Naive thymus-derived CD8-positive, alpha-beta T cell (primary cell): ENCODE measurements at places on chromosomes 3 and 15. TPM values are rescaled to one million over a fixed set of nuclear protein-coding genes. Genes with fewer than 3 reads are reported as not detected.

The ROPN1 gene
- not detected for total RNA-seq

DNA sequence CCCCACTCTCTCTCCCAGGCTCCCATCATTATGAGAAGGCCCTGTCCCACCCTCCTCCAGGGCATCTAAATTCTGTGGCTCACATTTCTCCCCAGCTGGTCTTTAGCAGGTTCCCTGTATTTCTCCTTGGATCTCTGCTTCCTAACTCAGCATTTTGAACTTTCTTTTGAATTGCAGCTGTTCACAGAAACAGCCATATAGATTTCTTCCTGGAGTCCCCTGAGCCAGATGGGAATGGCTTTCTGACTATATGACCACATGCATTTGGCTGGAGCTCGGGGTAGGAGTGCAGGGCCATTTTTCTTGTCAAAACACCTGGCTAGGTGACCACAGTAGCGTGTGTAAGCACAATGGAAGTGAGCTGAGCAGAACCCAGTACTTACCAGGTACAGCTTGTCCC, 22.0 kb downstream of the RBP2 start:
- DNase-seq: no peak
- no peaks in the 10 kb centered on the region for H3K4me1 ChIP-seq
- H3K4me3 ChIP-seq: no peak overlapping the region

- H3K4me1 ChIP-seq: peaks cover 15% of the 10 kb centered on the region
- no peak overlapping the region for H3K4me3 ChIP-seq
- peaks cover 60% of the 10 kb centered on the region for H3K36me3 ChIP-seq
- no peak overlapping the region for H3K27ac ChIP-seq
Observed at GRCh38 chr3:152352554-152352953, 83.8 kb downstream of the MBNL1 start.

GRCh38 chr3:54831112-54831511, 96.7 kb downstream of the LRTM1 start:
- no peak overlapping the region for H3K27ac ChIP-seq
- H3K4me1 ChIP-seq: no peaks in the 10 kb centered on the region
- H3K4me3 ChIP-seq: no peak overlapping the region

GRCh38 chr15:39411102-39411989, 169.5 kb upstream of the THBS1 start:
- H3K27ac ChIP-seq: no peak overlapping the region
- peaks cover 3% of the 10 kb centered on the region for H3K27me3 ChIP-seq
- H3K4me3 ChIP-seq: no peak overlapping the region
- H3K4me1 ChIP-seq: peaks cover 11% of the 10 kb centered on the region
- H3K36me3 ChIP-seq: no peaks in the 10 kb centered on the region
- DNase-seq: no peak

GRCh38 chr15:96183867-96184266, 146.6 kb upstream of the NR2F2 start:
- H3K4me3 ChIP-seq: no peak overlapping the region
- no peaks in the 10 kb centered on the region for H3K36me3 ChIP-seq

DNA sequence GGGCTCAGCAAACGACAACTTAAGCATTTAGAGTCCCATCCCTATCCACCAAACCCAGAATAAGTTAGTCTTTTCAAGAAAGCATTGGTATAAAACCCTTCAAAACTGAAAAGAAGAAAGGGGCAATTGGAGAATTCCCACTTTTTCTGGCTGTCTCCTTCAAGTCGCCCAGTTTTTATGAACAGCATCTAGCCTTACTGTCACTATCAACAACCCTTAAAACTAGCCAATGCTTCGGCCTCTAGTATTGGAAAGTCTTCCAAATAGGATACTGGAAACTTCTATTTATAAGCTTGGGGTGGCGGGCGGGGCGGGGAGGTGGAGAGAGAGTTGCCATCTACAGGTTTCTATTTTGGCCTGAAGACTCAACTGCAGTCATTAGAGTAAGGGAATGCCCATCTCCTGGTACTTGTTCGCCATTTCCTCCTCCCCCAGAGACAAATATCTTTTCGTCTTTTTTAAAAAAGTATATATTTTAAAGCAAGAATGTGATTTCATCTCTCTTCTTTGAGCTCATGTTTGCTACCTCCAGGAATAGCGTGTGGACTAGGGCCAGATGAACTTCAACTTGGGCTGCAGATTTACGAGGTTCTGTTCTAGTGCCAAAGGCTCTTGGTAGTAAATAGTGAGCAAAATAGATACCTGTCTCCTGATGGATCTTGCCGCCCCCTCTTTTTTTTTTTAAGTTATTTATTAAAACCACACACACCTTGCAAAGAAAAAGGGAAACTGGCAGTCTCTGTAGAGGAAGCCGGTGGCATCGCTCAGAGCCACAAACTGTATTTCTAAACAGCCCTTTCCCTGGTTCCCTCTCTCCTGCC, 2.7 kb downstream of the BCL6 start:
- H3K4me3 ChIP-seq: peak overlapping the region; percentile 100
- peaks cover 6% of the 10 kb centered on the region for H3K36me3 ChIP-seq
- peak; percentile 35 for DNase-seq
- peaks cover 63% of the 10 kb centered on the region for H3K4me1 ChIP-seq
- H3K27me3 ChIP-seq: no peaks in the 10 kb centered on the region

DNA sequence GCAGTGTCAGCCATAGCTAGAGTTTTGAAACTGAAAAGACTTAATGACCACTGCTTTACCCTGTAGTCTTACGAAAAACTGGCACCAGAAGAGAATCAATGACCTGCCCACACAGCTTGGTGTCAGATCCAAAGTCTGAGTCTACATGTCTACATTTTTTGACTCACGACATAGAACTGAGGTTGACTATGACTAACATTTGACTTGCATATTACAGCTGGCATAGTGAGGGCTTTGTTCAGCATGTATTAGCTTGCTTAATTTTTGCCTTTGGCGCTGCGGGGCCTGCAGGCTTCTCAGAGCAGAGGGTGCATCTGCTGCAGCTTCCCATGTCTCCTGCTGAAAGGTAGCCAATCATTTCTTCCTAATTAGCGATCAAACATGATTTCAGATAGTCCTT, 167.0 kb downstream of the EBLN2 start:
- no peaks in the 10 kb centered on the region for H3K4me1 ChIP-seq
- no peak overlapping the region for H3K27ac ChIP-seq
- peaks cover 5% of the 10 kb centered on the region for H3K27me3 ChIP-seq
- no peak overlapping the region for H3K4me3 ChIP-seq
- no peak for DNase-seq
- no peaks in the 10 kb centered on the region for H3K36me3 ChIP-seq

DNA sequence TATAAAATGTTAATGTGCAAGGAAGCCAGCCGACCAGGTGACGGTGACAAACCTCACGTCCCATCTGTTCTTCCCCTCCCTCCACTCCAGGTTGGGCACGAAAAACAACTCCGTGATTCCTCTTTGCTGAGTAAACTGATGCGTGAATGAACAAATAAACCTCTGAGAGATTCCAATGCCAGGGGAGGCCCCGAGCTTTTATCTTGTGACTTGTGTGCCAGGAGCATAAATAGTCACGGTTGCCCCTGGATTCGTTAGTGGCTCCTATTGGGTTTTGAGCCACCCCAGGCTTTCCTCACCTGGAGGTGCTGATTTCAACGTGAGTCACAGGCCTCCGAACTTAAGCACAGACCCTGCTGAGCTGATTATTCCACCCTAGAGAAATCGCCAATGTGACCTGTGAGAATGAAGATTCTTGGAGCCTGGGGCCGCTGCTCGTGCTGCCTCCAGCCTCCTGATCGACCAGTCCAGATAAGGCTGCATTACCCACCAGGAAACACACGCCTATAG, 119.2 kb downstream of the SHQ1 start:
- no peak for DNase-seq
- H3K36me3 ChIP-seq: no peaks in the 10 kb centered on the region
- H3K4me3 ChIP-seq: no peak overlapping the region
- H3K27ac ChIP-seq: no peak overlapping the region
- no peaks in the 10 kb centered on the region for H3K4me1 ChIP-seq

DNA sequence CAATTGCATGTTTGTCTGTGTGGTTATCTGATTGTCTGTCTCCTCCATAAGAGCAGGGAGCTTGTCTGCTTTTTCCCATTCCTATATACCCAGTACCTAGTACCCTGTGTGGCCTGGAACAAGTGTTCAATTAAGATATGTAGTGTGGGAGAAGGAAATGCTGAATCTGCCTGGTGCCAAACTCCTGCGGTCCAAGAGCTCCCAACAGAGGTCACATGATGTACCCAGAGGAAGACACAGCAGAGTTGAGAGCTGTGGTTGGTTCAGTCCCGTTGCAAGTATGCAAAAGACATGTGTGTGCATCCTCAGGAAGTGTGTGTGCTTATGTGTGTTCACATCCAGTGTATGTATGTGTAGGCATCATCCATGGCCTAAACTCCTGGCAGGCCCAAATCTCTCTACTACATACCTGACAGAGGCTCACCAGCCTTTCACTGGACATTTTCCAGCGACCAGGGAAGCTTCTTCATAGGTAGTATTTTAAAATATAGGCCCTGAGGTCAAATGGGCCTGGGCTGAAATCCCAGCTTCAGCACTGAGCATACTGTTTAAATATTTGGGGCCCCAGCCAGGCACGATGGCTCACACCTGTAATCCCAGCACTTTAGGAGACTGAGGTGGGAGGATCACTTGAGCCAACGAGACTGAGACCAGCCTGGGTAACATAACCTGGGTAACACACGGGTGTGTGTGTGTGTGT, 34.0 kb upstream of the ITGA11 start:
- no peak for DNase-seq
- H3K27me3 ChIP-seq: peaks cover 13% of the 10 kb centered on the region
- H3K27ac ChIP-seq: no peak overlapping the region
- no peak overlapping the region for H3K4me3 ChIP-seq
- no peaks in the 10 kb centered on the region for H3K36me3 ChIP-seq

The IL16 gene
- total RNA-seq: 395 TPM

The CDCP1 gene
- total RNA-seq: not detected

- H3K4me1 ChIP-seq: no peaks in the 10 kb centered on the region
- no peaks in the 10 kb centered on the region for H3K36me3 ChIP-seq
- DNase-seq: no peak
Observed at GRCh38 chr3:155435821-155436220, 142.3 kb upstream of the STRIT1 start.

- peaks cover 27% of the 10 kb centered on the region for H3K36me3 ChIP-seq
- no peaks in the 10 kb centered on the region for H3K4me1 ChIP-seq
- no peak for DNase-seq
- H3K27ac ChIP-seq: no peak overlapping the region
Observed at GRCh38 chr15:89614164-89614563, 38.9 kb downstream of the TICRR start.

- no peak for DNase-seq
- H3K27ac ChIP-seq: no peak overlapping the region
- no peaks in the 10 kb centered on the region for H3K27me3 ChIP-seq
Observed at GRCh38 chr3:173632945-173633344, 235.4 kb downstream of the NLGN1 start.

- H3K4me3 ChIP-seq: peak overlapping the region; percentile 43
- H3K4me1 ChIP-seq: peaks cover 11% of the 10 kb centered on the region
- H3K27ac ChIP-seq: peak overlapping the region; percentile 79
Observed at GRCh38 chr3:170128259-170128976, 53.1 kb downstream of the PHC3 start.

DNA sequence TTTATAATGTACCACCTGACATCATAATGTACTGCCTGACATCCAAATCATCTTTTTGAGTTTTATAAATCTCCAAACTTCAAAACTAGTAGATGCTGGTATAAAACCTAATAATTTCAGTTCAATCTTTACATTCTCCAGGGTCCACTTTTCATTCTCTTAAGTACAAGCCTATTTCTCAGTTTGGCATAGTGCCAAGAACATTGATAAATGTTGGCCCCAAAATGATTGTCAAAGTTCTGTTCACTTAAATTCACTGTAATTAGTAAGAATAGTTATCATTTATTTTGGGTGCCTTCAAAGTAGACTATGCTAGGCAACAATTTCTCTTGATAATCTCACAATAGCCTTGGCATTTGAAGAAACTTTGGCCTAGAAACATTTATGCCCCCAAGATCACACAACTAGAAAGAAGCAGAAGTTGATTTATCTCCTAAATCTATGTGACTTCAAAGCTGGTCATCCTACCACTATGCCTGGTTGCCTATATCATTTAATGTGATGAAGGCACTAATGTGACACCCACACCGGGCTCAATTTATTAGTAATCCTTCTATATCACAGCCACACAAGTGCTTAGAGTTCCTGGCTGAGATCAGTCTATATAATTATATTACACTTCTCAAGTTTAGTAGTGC, 101.7 kb downstream of the ZNF609 start:
- peak overlapping the region; percentile 40 for H3K27ac ChIP-seq
- peaks cover 75% of the 10 kb centered on the region for H3K4me1 ChIP-seq
- no peak overlapping the region for H3K4me3 ChIP-seq
- no peaks in the 10 kb centered on the region for H3K27me3 ChIP-seq
- H3K36me3 ChIP-seq: peaks cover 40% of the 10 kb centered on the region

The EIF5A2 gene
- 14.5 TPM for total RNA-seq

DNA sequence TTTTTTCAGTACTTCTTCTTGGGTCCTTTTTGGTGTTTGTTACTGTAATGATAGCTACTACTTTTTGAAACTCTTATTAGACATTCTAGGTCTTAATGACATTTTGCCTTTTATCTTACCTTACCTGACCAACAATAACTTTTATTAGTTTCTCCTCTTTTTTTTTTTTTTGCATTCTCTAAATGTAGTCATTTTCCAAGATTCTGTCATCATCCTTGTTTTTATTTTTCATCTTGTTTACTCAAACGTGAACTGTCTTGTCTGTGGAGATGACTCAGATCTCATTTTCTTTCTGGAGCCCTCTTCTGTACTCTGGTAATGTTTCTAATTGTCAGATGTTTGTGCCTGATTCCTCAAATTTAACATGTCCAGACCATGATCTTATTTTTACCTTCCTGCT, 2.9 kb downstream of the ABHD5 start:
- no peaks in the 10 kb centered on the region for H3K36me3 ChIP-seq
- peaks cover 22% of the 10 kb centered on the region for H3K4me1 ChIP-seq
- no peak for DNase-seq
- no peaks in the 10 kb centered on the region for H3K27me3 ChIP-seq

The RBP2 gene
- total RNA-seq: not detected

GRCh38 chr3:99943931-99944761, 126.5 kb downstream of the CMSS1 start:
- H3K27ac ChIP-seq: no peak overlapping the region
- no peak overlapping the region for H3K4me3 ChIP-seq
- no peak for DNase-seq
- no peaks in the 10 kb centered on the region for H3K27me3 ChIP-seq

- no peak for DNase-seq
- no peaks in the 10 kb centered on the region for H3K36me3 ChIP-seq
- H3K4me3 ChIP-seq: no peak overlapping the region
- no peaks in the 10 kb centered on the region for H3K27me3 ChIP-seq
- H3K27ac ChIP-seq: no peak overlapping the region
Observed at GRCh38 chr15:37516621-37517020, 416.3 kb upstream of the MEIS2 start.

DNA sequence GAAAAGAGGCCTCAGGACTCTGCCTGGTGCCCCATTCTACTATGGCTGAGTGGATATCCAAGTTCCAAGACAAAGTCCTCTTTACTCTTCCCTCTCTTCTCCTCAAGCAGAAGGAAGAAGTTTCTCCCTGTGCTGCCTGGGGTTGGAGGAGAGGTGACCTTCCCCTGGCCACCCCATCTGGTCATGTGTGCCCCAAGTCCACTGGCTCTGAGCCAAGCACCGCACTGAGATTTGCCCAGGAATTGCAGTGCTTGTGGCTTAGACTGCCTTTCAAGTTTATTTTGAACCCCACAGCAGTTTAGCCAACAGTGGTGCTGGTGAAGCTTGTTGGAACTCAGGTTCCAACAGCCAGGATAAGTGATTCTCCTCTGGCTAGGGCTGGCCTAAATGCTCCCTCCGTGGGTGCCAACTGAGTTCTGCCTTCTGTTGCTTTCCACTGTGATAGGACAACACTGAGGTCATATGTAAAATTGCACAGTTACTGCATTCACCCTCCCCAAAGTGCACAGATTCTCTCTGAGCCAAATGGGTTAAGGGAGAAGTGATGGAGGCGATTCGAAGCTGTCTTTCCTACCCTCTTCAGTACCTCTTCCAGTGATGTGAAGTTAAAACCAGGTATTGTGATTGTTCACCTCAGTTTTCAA, 69.9 kb downstream of the TMCO5A start:
- no peak overlapping the region for H3K27ac ChIP-seq
- no peaks in the 10 kb centered on the region for H3K4me1 ChIP-seq
- H3K27me3 ChIP-seq: peaks cover 22% of the 10 kb centered on the region
- no peak for DNase-seq

The SLC2A2 gene
- total RNA-seq: not detected
